ENCODE measurements at places on chromosomes 16 and 17. TPM values are rescaled to one million over a fixed set of nuclear protein-coding genes. Genes with fewer than 3 reads are reported as not detected.

Gene MPHOSPH6
- 14.0 TPM for total RNA-seq

Gene PLEKHM1
- total RNA-seq: 20.7 TPM

Gene MT1M
- 1.5 TPM for total RNA-seq

Gene EME1
- total RNA-seq: 3.0 TPM

Gene C17orf78
- total RNA-seq: not detected

Gene GAS7
- 37.9 TPM for total RNA-seq

Gene MT1H
- total RNA-seq: 18.5 TPM

Gene TP53
- total RNA-seq: 47.4 TPM

Gene GCGR
- 14.0 TPM for total RNA-seq

Gene HOXB13
- not detected for total RNA-seq

Gene RNF222
- not detected for total RNA-seq

Gene PDE6G
- total RNA-seq: 4.4 TPM

Data from metanephros (tissue), 2 donors.